ENCODE measurements at places on chromosomes 12 and 14. TPM values are rescaled to one million over a fixed set of nuclear protein-coding genes. Genes with fewer than 3 reads are reported as not detected.

Gene MAGOHB
- 12.5 TPM for total RNA-seq

Gene MYRFL
- under 0.01 TPM for total RNA-seq

Gene ABHD12B
- not detected for total RNA-seq

Gene IAPP
- not detected for total RNA-seq

Gene DLGAP5
- total RNA-seq, result 7.6 TPM

Gene ITGB7
- under 0.01 TPM for total RNA-seq

Gene MYBPC1
- total RNA-seq, result not detected

Gene UNC119B
- total RNA-seq, result 14.3 TPM

Gene PHC1
- total RNA-seq, result 9.7 TPM

Gene COX8C
- total RNA-seq, result not detected

Gene ANKRD33
- total RNA-seq, result 0.09 TPM

Gene SLC6A15
- 1.0 TPM for total RNA-seq

Gene LRCOL1
- total RNA-seq, result 20.0 TPM

Gene ART4
- total RNA-seq, result 80.9 TPM

Gene PKP2
- total RNA-seq, result 0.86 TPM

Gene SIRT4
- 2.5 TPM for total RNA-seq

Gene DBX2
- not detected for total RNA-seq

Gene FGF6
- total RNA-seq, result not detected

Gene KLRB1
- not detected for total RNA-seq

Gene ZC2HC1C
- total RNA-seq, result 0.33 TPM

Gene UBE2N
- total RNA-seq, result 134 TPM

Gene A2ML1
- total RNA-seq, result not detected

Gene PMEL
- 0.60 TPM for total RNA-seq

Gene RNU4-1
- total RNA-seq, result under 0.01 TPM

Gene CYP46A1
- total RNA-seq, result 0.26 TPM
